DMS53 (cell line): ENCODE measurements at places on chromosomes 12 and 14.
A peak's percentile ranks its signal among the peaks of the same experiment; 100 is the strongest.

DNA sequence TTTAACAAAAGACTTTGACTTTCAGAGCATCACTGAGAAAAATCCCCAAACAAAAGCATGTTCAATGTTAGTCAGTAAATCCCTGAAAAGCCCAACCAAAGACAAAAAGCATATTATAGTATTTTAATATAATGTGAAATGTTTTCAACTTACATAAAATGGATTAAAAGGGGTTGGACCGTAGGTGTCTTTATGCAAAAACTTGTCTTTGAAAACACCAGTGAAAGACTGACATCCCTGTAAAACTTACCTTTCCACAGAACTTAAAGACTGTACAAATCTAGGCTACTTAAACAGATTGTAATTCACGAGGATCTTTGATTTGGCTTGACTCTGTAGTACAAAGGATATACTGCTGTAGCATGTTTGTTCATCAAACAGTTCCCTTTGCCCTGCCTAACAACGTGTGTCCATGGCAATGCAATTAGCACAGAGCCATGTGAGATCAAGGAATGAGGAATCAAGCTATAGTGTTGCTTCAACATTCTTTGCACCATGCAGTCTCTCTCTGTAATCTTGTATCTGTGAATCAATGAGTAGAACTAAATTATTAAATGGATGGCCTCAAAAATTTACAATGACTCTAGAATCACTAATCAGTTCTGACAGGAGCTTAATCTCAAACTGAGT is 138.5 kb upstream of the SYT1 start:
- peak; percentile 72 for DNase-seq

GRCh38 chr12:88578276-88579160 is 1.8 kb downstream of the KITLG start:
- no peak for DNase-seq

DNA sequence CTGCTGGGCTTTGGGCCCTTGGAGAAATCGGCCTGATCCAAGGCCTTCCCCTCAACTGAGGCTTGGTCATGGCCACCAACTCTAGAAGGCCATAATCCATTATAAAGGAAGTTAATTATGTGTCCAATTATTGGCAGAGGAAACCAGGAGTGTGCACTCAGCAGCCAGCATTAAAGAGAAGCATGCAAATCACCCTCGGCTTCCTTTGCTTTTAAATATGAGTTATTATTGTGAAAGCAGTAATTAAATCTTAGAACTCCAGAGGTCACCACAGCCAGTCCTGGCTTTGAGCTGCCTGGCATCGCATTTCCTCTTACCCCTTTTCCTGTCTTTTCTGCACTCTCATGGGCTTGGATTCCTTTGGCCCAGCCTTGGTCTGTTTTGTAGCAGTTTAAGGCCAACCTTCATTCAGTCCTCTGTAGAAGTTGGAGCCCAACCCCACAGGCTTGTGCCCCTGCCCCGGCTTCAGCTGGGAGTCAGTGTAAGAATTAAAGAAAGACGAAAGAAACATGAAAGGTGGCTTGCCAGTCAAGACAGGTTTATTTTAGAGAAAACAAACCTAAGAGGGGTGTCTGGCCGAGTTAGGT is 14.7 kb upstream of the KRT86 start:
- DNase-seq, result no peak

- DNase-seq, result peak; percentile 83
Observed at GRCh38 chr14:83287300-83287699, 1753.6 kb upstream of the SEL1L start.

DNA sequence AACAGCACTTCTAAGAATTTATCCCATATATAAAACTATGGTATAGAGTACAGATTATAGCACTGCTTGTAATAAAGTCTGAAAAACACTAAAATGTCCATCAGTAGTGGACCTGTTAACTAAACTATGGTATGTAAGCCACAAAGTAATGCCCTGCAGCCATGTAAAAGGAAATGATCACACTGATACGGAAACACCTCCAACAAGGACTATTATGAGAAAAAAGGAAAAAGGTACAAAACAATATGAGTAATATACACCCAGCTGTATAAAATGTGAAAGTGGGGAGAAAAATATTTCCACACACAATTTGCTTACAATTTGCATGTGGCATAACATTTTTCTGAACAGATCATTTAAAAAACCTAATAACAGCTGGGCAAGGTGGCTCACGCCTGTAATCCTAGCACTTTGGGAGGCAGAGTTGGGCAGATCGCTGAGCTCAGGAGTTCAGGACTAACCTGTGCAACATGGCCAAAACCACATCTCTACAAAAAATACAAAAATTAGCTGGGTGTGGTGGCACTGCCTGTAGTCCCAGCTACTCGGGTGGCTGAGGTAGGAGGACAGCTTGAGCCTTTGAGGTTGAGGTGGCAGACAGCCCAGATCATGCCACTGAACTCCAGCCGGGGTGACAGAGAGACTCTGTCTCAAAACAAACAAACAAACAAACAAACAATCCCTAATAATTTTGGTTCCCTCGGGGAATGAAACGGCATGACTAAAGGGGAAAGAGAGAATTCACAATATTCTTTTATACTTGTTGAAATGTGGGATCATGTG is 250.5 kb downstream of the MED13L start:
- no peak for DNase-seq

- DNase-seq, result no peak
Observed at GRCh38 chr14:49792618-49793017, 24.7 kb downstream of the KLHDC2 start.

- DNase-seq, result no peak
Observed at GRCh38 chr12:105480162-105480561, 149.7 kb downstream of the C12orf75 start.

- no peak for DNase-seq
Observed at GRCh38 chr12:1806301-1807086, 13.9 kb upstream of the LRTM2 start.

- no peak for DNase-seq
Observed at GRCh38 chr12:100976735-100977134, 182.2 kb downstream of the ANO4 start.

DNA sequence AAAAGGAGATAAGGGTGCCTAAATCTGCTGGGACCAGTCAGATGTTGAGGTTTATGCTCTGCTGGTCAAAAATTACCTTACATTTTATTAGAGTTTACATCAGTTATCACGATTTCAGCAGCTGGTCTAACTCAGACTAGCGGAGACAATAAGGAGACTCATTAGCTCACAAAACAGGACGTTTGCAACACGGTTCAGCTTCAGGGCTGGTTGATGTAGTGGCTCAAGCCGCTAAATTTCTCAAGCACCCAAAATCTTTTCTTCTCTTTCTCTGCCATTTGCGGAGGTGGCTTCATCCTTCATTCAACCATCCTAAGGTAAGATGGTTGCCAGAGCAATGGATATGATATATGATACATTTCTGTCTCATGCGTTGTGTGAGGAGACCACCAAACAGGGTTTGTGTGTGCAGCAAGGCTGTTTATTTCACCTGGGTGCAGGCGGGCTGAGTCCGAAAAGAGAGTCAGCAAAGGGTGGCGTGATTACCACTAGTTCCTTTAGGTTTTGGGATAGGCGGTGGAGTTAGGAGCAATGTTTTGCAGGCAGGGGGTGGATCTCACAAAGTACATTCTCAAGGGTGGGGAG is 30.3 kb upstream of the CLIP1 start:
- no peak for DNase-seq

- DNase-seq, result peak; percentile 92
Observed at GRCh38 chr12:23525450-23526072, 423.9 kb downstream of the SOX5 start.

GRCh38 chr12:67640863-67641262 is 7.7 kb upstream of the DYRK2 start:
- no peak for DNase-seq

GRCh38 chr14:63535918-63536317 is 7.3 kb downstream of the PPP2R5E start:
- DNase-seq, result no peak

DNA sequence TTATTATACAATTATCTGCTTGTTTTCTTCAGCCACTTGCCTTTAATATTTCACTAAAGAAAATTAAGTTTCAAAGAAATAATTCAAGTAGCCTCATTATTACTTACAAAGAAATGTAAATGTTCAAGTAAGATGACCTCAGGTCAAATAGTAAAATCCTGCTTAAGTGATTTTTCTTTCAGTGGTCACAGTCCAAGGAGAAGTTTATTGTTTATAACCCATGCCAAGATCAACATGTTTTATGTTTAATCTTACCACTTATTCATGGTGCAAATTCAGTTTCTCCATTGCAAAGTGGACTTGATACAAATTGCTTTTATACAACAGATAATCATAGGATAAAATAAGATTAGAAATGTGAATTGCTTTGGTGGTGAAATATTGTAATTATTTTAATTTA is 370.2 kb upstream of the FLRT2 start:
- no peak for DNase-seq

DNA sequence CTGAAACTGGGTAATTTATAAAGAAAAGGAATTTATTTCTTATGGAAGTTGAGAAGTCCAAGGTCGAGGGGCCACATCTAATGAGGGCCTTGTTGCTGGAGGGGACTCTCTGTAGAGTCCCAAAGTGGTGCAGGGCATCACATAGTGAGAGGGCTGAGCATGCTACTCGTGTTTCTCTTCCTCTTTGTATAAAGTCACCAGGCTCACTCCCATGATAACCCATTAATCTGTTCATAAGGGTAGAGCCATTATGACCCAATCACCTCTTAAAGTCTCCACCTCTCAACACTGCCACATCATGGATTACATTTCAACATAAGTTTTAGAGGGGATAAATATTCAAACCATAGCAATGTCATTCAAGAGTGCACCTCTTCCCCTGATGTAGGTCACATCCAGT is 79.1 kb upstream of the ATP2B1 start:
- DNase-seq, result no peak

DNA sequence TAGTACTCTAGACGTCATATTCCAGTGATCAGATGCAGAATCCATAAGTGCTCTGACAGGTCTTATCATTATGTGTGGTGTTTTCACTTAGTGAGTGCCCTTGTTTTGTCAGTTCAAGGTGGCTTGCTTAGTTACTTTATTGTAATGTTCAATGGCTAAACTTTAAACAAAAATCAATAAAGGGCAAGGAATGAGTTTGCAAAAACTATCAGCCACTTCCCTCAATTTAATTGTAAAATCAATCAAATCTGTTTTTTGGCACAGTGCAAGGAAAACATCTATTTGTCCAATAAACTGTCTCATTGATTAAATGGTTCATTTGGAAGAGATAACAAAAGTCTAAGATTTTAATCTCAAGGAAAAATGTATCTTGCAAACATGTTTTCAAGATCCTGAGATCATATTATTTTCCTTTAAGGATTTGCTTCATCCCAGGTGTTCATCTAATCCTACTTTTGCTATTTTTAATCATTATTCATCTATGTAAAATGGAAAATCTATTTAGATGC is 59.6 kb upstream of the EEA1 start:
- DNase-seq, result no peak

- DNase-seq, result no peak
Observed at GRCh38 chr12:52267699-52268098, 6.7 kb upstream of the KRT86 start.

- no peak for DNase-seq
Observed at GRCh38 chr14:95253039-95253630, 66.6 kb downstream of the CLMN start.

DNA sequence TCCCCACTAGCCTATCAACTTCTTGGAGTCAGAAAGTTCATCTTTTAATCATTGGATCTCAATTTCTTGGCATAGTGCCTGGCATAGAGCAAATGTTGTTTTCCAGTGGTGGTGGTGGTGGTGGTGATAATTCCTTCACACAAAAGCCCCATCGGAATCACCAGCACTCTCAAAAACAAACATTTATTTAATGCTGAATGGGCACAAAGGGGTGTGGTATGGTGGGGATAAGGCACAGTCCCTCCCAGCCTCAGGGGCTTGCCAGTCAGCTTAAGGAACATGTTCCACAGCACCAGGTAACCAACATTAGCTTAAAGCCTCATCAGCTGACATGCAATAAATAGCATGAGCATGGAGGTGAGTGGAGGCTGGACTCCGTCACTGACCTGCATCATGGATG is 56.6 kb downstream of the KCNK10 start:
- no peak for DNase-seq

DNA sequence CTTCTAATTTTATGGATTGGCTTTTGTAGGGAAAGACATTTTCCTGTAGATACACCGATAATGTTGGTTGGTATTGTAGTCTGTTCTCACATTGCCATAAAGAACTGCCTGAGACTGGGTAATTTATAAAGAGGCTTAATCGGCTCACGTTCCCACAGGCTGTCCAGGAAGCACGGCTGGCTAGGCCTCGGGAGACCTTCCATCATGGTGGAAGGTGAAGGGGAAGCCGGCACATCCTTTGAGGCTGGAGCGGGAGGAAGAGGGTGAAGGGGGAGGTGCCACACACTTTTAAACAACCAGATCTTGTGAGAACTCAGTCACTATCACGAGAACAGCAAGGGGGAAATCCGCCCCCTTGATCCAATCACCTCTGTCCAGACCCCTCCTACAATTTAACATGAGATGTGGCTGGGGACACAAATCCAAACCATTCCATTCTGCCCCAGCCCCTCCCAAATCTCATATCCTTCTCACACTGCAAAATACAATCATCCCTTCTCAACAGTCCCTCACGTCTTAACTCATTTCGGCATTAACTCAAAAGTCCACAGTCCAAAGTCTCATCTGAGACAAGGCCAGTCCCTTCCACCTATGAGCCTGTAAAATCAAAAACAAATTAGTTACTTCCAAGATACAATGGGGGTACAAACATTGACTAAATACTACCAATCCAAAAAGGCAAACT is 66.7 kb upstream of the EIF5 start:
- no peak for DNase-seq

GRCh38 chr12:114769634-114770033 is 85.7 kb upstream of the TBX3 start:
- no peak for DNase-seq

GRCh38 chr12:26740991-26741390 is 92.0 kb downstream of the ITPR2 start:
- DNase-seq, result peak; percentile 47

DNA sequence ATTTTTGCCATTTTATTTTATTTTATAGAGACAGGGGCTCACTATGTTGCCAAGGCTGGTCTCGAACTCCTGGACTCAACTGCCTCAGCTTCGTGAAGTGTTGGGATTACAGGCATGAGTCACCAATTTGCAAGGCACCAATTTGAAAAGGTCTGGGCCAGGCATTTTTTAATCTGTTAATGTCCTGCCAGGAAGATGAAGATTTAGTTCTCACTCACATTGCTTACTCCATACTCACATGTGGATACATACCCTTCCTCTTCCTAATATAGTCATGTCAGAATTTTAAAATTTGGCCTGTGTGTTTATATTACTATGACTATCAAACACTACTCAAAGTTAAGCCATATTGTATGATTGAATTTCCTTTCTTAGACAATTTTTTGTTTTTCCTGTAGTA is 15.3 kb upstream of the EML1 start:
- DNase-seq, result no peak

DNA sequence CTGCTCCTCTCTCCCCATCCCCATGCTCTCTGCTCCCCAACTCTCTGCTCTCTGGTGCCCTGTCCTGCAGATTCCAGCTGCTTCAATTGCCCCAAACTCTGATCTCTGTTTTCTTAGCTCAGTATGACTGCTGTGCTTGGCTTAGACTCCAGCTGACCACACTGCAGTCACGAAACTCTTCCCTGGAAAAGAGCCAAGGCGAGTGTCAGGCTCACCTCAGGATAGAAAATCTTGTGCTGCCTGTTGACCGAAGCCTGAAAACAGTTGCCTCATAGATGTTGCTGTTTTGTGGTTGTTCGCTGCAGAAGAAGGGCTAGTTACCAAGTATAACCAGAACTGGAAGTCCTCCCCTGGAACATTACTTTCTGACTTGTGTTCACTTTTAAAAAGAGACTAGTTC is 6.7 kb upstream of the STON2 start:
- DNase-seq, result no peak

GRCh38 chr14:70811050-70811449 is 1.7 kb upstream of the MAP3K9 start:
- no peak for DNase-seq

- DNase-seq, result peak; percentile 45
Observed at GRCh38 chr14:24741871-24742270, 107.9 kb upstream of the GZMB start.
